ENCODE measurements at places on chromosomes 5 and 9. TPM values are rescaled to one million over a fixed set of nuclear protein-coding genes. Genes with fewer than 3 reads are reported as not detected.

Gene CCDC192
- polyA plus RNA-seq = not detected

Gene TUSC1
- polyA plus RNA-seq = 3.9 TPM

Gene IRX4
- not detected for polyA plus RNA-seq

Gene PCDHA3
- 3.8 TPM for polyA plus RNA-seq

Gene CATSPER3
- not detected for polyA plus RNA-seq

Gene SEMA6A
- 2.7 TPM for polyA plus RNA-seq

Gene SCGB3A2
- polyA plus RNA-seq = not detected

Gene DDX4
- polyA plus RNA-seq = not detected

Gene C5orf47
- polyA plus RNA-seq = not detected

Gene GPR151
- polyA plus RNA-seq = not detected

Gene BAAT
- 0.71 TPM for polyA plus RNA-seq

Gene LRRC19
- polyA plus RNA-seq = not detected

Gene IFNA2
- 0.22 TPM for polyA plus RNA-seq

Gene ISOC1
- 17.3 TPM for polyA plus RNA-seq

Gene LCP2
- polyA plus RNA-seq = 0.15 TPM

Gene SAXO1
- polyA plus RNA-seq = not detected

Gene FBP1
- 0.59 TPM for polyA plus RNA-seq

Gene NIPAL4
- polyA plus RNA-seq = not detected

Gene LRRC70
- polyA plus RNA-seq = 0.35 TPM

Gene ARHGEF28
- 2.6 TPM for polyA plus RNA-seq

Gene SREK1
- 37.2 TPM for polyA plus RNA-seq

Gene C9orf50
- not detected for polyA plus RNA-seq

Gene LCN12
- polyA plus RNA-seq = not detected

Gene PCDHGA12
- 3.6 TPM for polyA plus RNA-seq

Gene PCDHA11
- polyA plus RNA-seq = 2.8 TPM

Gene FAM163B
- polyA plus RNA-seq = not detected

Gene SLC36A2
- not detected for polyA plus RNA-seq

Gene PAPPA
- 0.29 TPM for polyA plus RNA-seq

Measured in Purkinje cell (primary cell).